ENCODE measurements at places on chromosomes 1 and 21.
A peak's percentile ranks its signal among the peaks of the same experiment; 100 is the strongest.

GRCh38 chr1:88079036-88079435 is 605.0 kb upstream of the PKN2 start:
- no peak for DNase-seq

- DNase-seq: no peak
These were observed 50.5 kb upstream of the PPP2R5A start for GRCh38 chr1:212234431-212235395.

- DNase-seq: no peak
These were observed 106.3 kb downstream of the HIVEP3 start for GRCh38 chr1:41812453-41812852.

- no peak for DNase-seq
These were observed 13.6 kb downstream of the RIPK4 start for GRCh38 chr21:41753006-41753898.

DNA sequence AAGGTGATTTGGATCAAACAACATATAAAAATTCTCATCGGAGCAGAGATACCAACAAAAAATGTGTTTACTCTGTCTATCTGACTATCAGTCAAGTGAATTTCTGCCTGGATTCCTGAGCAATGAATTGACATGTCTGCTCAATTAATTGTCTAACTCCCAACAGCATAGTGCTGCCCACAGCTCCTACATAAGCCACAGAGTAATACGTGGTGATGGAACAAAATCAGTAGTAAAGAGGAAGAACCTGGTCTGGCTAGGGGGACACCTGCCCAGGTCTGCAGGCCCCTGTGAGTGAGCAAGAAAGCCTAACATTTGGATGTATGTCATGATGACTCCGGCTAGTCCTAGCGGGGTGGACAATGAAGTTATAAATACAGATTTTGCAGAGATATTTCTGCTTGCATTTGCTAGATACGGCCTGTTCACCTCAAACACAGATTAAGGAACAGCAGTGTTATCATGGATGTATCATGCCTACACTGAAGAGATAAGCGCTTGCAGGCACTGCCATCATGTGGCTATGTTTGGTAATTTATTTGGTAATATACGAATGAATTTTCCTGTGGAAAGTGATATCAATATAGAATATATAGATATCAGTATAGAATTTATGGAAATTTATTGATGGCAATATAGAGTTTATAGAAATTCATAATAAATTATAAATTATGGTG is 69.6 kb upstream of the LRRC8B start:
- DNase-seq: peak; percentile 33

GRCh38 chr1:153760440-153760839 is 14.8 kb upstream of the SLC27A3 start:
- DNase-seq: no peak

DNA sequence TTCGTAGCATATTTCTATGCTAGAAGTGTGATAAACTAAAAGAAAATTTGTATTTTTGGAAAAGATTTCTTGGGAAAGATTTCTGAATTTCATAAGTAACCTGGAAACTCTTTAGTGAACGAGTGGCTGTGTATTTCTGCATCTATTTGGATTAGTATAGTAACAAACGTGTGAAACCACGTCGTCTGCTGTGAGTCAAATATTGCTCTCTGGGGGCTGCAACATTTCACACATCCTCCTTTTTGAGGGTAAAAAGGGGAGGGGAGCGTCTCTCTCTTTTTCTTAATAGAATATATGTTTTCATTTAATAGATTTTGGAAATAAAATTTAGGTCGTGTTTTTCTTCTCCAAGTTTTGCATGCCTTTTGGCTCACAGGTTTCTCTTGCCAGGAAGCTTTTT is 44.8 kb downstream of the LHX9 start:
- DNase-seq: no peak

- no peak for DNase-seq
These were observed 606.3 kb downstream of the NUF2 start for GRCh38 chr1:163928069-163928468.

GRCh38 chr1:77830946-77831345 is 51.5 kb downstream of the MIGA1 start:
- no peak for DNase-seq

DNA sequence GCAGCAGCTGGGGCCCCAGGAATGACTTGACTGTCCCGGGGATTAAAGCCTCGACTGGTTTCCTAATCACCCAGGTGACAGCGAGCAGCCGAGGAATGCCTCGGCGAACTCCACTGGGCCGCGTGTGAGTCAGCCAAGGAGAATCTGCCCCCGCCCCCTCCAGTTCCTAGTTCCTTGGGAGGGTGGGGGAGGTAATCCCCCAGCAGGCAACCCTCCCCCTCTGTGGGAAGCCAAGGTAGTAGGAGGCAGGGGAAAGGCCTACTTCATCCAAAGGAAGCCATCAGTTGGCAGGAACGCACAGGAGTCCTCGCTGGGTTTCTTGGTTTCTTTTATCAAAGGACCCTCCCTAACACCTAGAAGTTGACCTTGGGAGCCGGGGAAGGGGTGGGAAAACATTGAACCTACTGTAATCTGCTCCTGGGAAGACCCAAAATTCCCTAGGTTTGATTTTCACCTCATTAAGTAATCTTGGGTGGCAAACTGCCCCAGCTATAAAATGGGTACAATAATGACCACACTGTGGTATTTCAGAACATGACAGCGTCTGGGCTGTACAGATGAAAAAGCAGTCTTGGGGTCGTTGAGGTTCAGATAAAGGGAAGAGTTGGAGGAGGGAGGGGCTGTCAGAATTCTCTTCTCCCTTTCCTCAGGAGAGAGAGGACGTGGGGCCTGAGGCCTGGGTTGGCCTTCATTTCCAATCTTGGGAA is 1.4 kb downstream of the TENT5B start:
- no peak for DNase-seq

DNA sequence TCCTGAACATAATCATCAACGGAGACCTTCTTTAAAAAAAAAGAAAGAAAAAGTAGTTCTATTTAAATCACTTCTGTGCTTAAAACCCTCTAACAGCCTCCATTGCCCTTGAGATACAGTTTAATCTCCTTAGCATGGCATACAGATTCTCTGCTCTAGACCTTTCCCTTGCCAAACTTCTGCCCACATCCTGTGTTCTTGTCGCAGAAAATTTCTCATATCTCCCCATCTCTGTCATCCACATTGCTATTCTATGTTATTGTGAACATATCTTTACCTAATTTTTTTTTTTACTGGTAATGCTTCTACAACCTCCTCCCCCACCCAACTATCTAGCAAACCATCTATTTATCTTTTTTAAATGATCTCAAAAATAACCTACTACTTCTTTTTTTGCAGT is 135.7 kb upstream of the PROX1 start:
- DNase-seq: no peak

DNA sequence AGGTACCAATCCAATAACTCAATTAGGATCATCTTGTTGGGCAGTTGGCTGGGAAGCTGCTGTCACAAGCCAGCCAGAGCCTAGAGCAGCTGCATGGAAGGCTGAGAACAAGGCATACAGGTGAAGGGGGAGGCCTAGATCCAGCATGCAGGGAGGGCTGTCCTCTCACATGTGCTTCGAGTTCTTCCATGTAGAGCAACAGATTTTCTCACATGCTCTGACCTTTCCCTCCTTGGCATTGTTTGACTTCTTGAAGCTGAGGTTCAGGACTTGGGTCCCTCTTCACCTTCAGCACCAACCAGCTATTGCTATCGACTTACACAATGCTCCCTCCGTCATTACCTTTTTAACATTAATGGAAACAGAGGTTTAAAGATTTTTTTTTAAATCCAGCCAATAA is 257.7 kb downstream of the ATG4C start:
- DNase-seq: no peak

- no peak for DNase-seq
These were observed 973.7 kb downstream of the LTN1 start for GRCh38 chr21:28018741-28019669.

DNA sequence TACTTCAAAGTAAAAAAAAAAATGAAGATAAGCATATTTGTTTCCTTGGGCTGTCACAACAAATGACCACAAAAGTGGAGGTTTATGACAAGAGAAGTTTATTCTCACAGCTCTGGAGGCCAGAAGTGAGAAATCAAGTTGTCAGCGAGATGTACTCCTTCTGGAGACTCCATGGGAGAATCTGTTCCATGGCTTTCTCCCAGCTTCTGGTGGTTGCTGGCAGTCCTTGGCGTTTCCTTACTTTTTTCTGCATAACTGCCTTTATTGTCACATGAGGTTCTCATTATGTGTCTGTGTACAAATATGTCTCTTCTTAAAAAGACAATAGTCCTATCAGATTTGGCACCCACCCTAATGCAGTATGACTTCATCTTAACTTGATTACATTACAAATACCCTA is 398.3 kb downstream of the KCNT2 start:
- no peak for DNase-seq

DNA sequence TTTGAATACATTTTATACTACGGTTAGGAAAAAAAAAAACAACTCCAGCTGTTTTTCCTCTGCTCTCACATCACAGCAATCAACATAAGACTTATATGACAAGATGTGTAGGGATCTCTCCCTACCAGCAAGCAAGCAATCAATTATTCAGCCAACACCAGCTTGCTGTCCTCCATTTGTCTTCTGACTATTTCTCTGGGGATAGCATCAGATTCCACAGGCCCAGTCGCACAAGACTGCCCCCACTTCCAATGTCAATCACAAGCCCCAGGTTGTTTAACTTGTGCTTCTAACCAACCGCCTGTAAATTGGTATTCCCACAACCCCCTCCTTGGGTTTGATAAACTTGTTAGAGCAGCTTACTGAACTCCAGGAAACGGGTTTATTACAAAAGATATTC is 873.1 kb upstream of the TMPRSS15 start:
- DNase-seq: no peak

DNA sequence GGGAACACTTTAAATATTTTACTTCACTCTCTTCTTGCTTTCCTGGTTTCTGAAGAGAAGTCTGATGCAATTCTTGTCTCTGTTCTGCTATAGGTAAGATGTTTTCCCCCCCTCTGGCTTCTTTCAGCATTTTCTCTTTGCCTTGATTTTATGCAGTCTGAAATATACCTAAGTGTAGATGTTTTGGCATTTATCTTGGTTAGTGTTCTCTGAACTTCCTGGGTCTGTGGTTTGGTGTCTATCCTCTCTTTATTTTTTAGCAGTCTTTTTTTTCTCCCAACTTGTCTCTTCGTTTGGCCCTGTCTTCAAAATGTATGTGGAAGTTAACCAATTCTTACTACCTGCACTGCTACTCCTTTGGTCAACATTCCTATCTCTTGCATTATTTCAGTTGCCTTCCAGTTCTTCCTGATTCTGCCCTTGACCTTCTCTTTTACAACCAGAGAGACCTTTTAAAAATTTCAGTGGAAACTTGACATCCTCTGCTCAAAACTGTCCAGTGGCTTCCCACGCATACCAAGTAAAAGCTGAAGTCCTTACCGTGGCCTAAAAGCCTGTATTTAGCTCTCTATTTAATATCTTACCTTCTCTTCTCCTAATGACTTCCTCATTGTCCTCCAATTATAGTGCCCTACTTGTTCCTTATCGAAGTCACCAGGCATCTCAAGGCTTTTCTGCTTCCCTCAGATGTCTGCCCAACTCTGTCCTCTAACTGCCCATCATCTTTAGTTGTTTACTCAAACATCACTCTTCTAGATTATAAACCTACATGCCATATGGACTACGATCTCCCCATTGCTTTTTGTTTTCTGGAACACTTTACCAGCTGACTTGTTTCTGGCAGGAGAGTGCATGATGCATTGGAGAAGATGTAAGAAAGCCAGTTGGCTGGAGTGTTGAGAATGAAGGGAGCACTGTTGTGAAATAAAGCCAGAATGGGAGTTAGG is 40.9 kb downstream of the RAP1A start:
- no peak for DNase-seq

- DNase-seq: no peak
These were observed 40.3 kb downstream of the XPR1 start for GRCh38 chr1:180672105-180672504.

DNA sequence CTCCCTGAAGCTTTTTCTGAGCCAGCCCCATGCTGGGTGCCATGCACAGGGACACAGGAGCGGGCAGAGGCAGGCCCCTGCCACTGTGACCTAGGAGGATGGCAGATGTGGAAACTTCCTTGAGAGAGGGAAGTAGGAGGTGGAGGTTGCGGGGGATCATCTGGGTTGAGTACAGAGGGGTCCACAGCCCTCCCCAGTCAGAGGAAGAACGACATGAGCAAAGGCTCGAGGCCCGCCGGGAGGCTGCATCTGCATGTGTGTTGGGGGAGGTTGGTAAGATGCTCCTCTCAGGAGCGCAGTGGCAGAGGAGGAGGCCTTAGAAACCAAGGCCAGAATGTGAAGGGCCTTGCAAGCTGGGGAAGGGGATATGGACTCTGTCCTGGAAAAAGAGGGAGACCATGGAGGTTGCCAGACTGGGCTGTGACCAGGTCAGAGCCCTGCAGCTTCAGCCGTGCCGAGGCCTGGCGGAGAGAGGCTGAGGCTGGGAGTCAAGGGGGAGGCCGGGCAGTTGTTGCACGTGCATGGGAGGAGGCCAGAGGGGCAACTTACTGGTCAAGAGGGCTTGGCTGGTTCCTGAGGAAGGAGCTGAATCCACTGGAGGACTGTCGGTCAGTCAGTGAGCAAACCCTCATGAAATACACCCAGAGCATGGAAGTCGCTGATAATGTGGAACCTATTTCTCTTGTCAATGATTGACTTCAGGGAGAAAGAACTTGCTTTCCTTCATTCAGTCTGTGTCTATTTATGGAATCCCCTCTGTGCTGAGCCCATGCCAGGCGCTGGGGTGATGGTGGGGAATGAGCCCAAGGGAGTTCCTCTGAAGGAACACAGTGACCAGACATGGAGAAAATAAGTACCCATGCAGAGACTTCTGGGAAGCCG is 31.7 kb downstream of the A3GALT2 start:
- no peak for DNase-seq

GRCh38 chr1:35454616-35455015 is 102.6 kb downstream of the KIAA0319L start:
- no peak for DNase-seq

DNA sequence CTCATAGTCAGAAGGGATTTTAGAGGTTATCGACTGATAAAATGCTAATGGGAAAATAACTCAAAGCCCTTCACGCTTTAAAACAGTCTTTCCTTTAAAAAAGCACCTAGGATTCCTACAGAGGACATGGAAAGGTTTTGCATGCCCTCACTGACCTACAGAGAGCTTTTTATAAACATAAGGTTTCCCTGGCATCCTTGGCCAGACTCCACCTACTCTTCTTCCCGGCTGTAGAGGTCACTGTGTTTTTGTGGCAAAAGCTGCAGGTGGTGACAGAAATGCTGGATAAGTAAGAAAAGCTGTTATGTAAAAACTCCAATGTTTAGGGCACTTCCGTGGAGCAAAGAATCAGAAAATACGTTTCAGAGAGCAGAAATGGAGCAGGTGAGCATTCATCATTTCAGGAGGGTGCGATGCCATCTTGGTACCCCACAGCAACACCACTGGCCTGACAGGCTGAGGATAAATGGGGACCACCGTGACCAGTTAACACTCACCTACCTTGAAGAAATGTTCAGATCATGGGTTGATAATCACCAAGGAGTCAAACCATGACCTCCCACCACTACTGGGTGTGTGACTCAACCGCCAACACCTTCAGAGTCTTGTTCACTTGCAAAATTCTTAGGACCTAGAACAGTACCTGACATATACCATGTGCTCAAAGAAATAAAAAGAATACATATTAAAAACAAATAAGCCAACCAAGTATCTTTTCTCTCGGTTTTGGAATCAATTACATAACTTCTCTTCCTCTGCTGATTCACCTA is 46.6 kb downstream of the SSBP3 start:
- no peak for DNase-seq
